ENCODE measurements at places on chromosomes 3 and 15. TPM values are rescaled to one million over a fixed set of nuclear protein-coding genes. Genes with fewer than 3 reads are reported as not detected.

The FGD5 gene
- 6.1 TPM for total RNA-seq

GRCh38 chr3:58419780-58420507, 13.7 kb downstream of the PDHB start:
- DNase-seq: peak; percentile 71

DNA sequence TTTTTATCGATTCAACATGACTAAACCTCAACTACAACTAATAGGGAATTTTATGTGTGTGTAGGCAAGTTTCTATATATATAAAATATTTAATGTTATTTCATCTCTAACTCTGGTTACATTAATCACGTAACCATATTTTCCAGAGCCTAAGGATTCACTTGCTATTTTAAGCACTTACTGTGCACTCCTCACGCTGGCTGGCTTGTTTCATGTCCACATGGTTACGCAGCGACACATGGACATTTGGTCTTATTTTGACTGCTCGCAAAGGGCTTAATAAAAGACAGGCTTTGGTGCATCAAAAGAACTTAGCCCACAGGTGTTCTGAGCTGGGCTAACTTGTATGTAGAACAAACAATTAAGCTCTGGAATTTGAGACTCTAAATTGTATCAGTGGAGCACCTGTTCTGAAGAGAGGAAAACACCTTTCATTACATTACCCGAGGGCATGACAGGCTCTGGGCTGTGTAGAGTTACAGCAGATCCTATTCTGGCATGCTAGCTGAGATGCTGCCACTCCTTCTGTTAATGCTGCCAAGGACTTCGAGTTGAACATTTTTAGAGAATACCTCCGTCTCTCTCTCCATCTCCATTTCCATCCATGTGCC, 130.0 kb upstream of the NR2F2 start:
- DNase-seq: no peak

DNA sequence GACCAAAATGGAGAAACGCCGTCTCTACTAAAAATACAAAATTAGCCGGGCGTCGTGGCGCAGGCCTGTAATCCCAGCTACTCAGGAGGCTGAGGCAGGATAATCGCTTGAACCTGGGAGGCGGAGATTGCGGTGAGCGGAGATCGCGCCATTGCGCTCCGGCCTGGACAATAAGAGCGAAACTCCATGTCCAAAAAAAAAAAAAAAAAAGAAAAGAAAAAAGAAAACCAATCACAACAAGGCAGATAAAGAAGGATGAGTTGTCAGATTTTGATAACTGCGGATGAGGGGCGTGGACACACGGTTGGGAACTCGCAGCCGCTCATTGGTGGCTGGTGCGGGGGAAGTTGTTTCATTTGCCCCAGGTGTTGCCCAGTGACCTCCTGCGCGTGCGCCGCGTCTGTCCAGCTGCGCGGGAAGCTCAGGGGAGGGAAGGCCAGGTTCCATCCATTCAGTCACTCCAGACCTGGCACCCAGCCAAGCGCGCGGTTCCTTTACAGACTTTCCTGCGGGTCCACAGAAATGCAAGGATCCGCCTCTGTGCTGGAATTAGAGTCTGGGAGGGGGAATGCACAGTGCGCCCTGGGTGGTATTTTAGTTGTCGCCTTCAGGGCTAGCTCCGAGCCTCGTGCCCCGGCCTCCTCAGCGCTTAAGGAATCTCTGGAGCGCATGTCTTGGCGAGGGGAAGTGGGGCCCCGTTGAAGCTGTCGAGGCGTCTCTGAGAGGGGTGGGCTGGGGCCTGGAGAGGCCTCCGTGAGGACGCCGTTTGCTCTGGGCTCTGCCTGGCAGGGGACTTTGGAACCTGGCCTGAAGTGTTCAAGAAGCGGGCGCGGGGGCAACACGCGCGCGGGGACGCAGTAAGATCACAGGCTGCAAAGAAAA, 708 bp upstream of the GCHFR start:
- peak; percentile 87 for DNase-seq

DNA sequence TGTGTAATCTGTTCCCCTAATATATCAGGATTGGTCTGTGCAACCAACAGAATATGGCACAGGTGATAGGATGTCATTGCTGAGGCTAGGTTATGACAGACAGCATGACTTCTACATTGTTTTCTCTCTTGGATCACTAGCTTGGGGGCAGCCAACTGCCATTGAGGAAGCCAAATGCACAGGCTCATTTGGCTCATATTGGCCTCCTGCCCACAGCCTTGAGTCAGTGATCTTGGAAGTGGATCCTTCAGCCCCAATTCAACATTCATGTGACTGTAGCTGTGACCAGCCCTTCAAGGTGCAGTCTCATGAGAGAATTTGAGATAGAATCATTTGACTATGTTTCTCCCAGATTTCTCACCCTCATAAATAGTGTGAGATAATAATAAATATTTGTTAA, 675.6 kb downstream of the GRM7 start:
- DNase-seq: no peak

- DNase-seq: no peak
Observed at GRCh38 chr15:70799667-70800450, 36.5 kb upstream of the UACA start.

The TNIK gene
- total RNA-seq: 28.0 TPM

The ZMYND10 gene
- 0.31 TPM for total RNA-seq

DNA sequence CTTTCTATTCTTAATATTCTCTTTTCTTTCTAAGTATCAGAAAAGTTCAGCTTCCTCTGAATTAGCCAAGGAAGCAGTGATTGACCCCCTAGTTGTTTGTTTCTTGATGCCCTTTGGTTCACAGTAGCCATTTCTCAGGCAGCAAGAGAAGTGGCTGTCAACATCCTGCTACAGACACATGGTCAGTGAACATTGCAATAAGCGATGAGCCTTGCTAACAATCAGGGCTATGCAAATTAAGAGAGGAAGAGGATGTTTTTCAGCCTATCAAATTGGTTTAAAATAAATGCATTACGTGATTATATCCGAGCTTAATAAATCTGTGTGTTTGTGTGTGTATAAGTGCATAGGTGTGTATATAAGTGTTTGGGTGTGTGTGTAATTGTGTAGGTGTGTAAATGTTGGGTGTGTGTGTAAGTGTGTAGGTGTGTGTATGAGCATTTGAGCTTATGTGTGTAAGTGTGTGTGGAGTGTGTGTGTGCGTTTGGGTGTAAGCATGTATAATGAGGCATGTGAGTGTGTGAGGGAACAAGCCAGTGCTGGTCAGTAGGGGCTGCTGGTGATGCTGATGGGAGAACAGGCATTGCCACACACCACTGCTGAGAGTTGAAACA, 78.1 kb upstream of the XCR1 start:
- no peak for DNase-seq

- peak; percentile 42 for DNase-seq
Observed at GRCh38 chr3:50630394-50630793, 13.4 kb downstream of the MAPKAPK3 start.

GRCh38 chr3:55491296-55491816, 4.2 kb upstream of the WNT5A start:
- DNase-seq: peak; percentile 39

- no peak for DNase-seq
Observed at GRCh38 chr15:44550256-44550655, 13.3 kb downstream of the EIF3J start.

- no peak for DNase-seq
Observed at GRCh38 chr15:93294066-93294465, 205.1 kb upstream of the RGMA start.

Data from mucosa of descending colon (tissue), 3 donors.